Muscle of back (tissue), 13 donors: ENCODE measurements at places on chromosomes 11 and 22. TPM values are rescaled to one million over a fixed set of nuclear protein-coding genes. Genes with fewer than 3 reads are reported as not detected.

DNA sequence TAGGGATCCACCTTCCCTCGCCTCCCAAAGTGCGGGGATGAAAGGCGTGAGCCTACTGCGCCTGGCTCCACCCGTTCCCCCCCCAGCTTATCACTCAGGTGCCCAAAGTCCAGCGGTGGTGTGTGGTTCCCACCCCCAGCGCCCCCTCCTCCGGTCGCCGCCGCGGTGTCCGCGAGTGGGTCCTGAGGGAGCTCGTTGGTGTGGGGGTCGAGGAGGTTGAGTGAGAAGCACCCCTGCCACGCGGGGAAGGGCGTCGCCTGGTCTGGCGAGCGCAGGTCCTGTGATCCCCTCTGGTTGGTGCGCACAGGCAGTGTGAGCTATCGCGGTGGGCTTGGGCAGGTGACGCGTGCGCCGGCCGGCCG, 3900.6 kb upstream of the OR11H1 start:
- no peak for DNase-seq

DNA sequence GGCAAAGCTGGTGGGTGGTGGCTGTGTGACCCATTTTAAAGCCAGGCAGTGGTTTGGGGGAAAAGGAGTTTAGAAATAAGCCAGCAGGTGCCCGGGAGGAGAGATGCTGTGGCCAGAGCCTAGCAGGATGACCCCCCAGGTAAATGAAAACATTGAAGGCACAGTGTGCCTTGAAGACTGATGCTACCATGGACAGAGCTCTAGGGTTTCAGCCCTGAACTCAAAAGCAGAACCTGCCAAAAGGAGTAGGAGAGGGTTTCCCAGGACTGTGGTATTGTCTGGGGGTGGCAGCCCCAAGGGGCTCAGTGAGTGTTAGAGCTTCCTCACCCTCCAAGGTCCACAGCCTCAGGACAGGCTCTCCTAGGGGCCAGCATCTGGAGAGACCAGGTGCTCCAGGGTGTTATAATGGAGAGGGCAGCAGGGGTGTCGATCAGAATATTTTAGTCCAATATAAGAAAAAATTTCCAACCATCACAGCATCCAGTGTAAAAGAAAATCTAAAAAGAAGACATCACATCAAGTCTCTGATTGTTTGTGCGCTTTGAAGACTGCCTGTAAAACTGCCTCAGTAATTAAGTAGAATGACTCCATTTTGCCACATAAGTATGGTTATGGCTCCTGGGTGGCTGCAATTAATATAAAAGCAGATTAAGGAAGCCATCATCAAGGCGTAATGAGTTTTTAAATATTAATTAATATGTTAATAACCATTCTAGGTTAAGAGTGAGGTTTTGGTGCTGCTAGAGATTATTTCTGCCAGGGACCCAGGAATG, 88.6 kb upstream of the LMO1 start:
- DNase-seq = no peak

ZW10 gene
- 17.0 TPM for polyA plus RNA-seq

DNA sequence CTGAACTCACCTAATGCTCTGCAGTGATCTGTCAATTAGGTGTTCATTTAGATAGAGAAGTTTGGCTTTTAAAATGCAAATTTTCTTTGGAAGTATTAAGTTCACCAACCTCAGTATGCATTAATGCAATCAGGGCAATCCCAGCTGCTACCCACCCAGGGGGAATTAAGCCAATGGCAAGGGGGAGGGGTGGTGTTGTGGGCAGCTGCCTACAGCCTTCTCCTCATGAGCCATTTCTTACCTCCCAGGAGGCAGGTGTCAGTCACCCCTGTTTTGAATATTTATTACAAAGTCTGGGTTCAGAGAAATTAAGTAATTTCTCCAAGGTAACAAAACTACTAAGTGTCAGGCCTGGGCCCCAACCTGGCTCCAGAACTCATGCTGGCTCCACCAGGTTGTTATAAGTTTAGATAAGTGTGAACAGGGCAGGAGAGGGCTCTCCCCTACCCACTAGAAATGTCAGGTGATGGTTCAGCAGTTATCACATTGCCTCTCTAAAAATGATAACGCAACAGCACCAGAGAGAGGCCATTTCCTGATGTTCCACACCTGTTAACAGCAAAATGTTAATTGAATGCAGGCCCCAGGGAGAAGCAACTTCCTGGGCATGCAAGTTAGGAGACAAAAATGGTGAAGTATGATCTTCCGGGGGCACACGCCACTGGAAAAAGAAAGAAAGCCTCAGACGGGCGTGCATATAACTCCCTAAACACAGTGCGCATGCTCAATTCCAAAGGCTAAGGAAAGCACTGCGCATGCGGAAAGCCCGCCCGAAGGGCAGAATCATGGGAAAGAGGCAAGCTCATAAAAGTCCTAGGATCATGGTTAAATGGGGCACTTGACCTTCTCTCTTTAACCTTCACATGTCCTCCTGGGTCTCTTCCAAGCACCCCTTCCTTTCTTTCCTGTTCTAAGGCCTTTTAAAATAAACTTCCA, 35.4 kb upstream of the GNAZ start:
- no peak for DNase-seq

MYO7A gene
- polyA plus RNA-seq = 4.9 TPM

- no peak for DNase-seq
These were observed 258.1 kb downstream of the RAB38 start for GRCh38 chr11:87917111-87917510.

GRCh38 chr11:111426617-111427016, 47.5 kb upstream of the POU2AF1 start:
- DNase-seq = no peak

GRCh38 chr22:19865141-19865829, 10.6 kb upstream of the GNB1L start:
- no peak for DNase-seq

TSG101 gene
- polyA plus RNA-seq = 96.6 TPM

DNA sequence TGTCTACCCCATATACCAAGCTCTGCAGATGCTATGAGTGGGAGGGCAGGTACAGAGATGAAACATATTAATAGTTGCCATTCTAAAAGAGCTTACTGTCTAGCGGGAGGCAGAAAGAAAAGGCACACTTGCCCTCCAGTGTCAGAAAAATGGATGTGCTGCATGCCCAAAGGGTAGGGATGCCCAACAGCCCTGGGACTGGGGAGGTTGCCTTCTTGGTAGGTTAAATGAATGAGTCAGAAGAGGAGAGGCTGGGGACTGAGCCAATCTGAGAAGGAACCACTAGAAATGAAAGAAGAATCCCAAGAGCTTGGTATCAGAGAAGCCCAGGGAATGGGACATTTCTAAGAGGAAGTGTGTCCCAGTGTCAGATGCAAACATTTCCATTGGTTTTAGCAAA, 1.2 kb downstream of the BIRC3 start:
- no peak for DNase-seq

MMP3 gene
- not detected for polyA plus RNA-seq

DNA sequence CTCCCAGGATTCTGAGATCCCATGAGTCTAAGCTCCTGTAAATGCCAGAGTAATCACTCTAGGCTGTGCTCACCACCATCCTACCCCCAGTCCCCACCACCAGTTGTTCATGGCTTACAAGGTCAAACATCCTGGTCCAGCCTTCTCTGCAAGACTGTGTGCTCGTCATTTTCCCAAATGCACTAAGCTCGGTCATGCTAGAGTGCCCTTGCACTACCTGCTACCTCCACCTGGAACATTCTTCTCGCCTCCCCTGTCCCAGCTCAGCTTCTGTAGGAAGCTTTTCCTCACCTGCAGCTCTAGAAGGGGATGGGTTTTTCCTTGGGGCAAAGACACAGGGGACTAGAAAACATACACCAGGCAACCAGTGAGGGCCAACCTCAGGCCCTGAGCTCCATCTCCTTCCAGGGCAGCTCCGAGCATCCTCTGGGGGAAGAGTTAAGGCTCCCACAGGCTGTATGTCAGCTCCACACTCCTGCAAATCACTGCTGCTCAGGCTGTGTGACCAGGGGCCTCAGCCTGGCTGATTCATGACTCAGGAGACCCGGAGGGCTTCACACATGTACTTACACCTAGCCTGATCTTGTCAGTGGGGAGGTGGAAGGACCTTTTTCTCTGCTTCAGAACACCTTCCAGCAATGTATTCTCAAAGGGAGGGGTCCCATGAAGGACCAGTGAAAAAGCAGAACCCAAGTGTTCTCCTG, 37.2 kb upstream of the CSNK2A3 start:
- DNase-seq = no peak
